ENCODE measurements at places on chromosomes 3 and 15. TPM values are rescaled to one million over a fixed set of nuclear protein-coding genes. Genes with fewer than 3 reads are reported as not detected.

The GOLGA6L24 gene
- total RNA-seq = not detected

DNA sequence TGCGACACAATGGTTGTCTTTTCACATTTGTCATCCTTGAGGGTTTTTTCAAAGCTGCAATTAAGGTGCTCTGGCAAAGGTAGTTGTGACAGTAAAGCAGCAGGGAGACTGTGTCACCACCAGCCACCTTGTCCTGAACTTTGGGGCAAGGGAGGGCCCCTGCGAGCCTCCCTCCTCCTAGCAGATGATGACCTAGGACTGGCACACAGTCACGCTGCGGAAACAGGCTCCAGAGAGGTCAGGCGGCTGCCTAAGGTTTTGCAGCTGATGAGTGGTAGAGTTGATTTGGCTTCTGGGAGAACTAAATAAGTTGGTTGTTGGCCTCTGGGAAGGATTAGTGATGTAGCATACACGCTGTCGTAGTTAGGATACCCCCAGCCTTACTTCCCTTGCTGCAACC lies 62.7 kb downstream of the PDIA5 start:
- no peak for DNase-seq

The TTBK2 gene
- total RNA-seq = 13.0 TPM

The NR1I2 gene
- 0.11 TPM for total RNA-seq

DNA sequence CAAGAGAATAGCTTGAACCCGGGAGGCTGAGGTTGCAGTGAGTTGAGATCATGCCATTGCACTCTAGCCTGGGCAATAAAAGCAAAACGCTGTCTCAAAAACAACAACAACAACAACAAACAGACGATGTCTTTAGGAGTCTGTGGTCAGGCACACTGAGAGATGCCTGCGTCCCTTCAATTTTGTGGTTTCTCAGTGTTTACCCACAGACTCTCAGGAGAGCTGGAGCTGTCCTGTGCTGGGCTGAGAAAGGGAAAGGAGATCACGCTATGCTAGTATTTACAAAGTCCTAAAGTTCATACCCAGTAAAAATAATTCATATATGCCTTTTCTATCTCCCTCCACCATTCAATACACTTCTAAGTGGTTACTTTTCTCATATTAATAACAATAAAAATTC lies 6.3 kb downstream of the LAMP3 start:
- DNase-seq = no peak

The ALPK3 gene
- 0.34 TPM for total RNA-seq

GRCh38 chr3:176037636-176038035 lies 1159.6 kb downstream of the TBL1XR1 start:
- DNase-seq = no peak

The UROC1 gene
- total RNA-seq = not detected

The LNP1 gene
- total RNA-seq = 2.0 TPM

The FAM107A gene
- not detected for total RNA-seq

- no peak for DNase-seq
Observed at GRCh38 chr3:25454005-25454927, 26.2 kb downstream of the RARB start.

The EIF1B gene
- 48.1 TPM for total RNA-seq

DNA sequence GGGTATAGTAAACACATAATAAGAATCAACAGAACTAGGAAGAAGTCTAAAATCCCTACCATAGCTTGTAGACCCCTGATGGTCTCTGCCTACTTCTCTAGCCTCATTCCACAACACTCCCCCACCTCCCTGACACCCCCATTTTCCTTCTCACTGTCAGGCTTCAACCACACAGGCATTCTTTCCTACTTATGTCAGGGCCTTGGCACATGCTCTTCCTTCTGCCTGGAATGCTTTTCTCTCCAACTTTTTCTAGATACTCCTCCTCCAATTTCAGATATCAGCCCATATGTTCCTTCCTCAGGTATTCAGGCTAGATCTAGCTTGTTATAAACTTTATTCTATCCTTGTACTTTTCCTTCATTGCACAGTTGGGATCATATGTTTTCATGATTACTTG lies 106.0 kb upstream of the MRPL3 start:
- DNase-seq = no peak

GRCh38 chr3:176046703-176047102 lies 1150.6 kb downstream of the TBL1XR1 start:
- no peak for DNase-seq

The KLHDC8B gene
- total RNA-seq = 2.5 TPM
